ENCODE measurements at places on chromosomes 7 and 10. TPM values are rescaled to one million over a fixed set of nuclear protein-coding genes. Genes with fewer than 3 reads are reported as not detected.
A peak's percentile ranks its signal among the peaks of the same experiment; 100 is the strongest.

DNA sequence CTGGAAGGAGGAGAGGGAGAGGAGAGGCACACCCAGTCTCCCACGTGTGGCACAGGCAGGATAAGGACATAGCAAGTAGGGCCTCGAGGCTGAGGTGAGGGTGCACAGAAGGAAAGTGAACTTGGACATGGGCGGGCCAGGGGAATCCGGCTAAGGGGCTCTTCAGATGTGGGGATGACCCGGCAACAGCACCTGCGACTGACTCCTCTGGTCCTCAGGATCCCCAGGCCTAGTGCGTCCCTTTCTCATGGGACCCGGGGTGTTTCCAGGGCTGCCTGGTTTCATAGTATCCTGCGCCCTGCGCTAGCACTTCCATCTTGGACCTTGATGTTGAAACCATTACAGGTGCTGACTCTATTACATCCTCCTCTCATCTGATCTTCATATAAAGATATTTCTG is 96.1 kb upstream of the LYZL2 start:
- DNase-seq, result no peak

- DNase-seq, result peak; percentile 18
Observed at GRCh38 chr7:140084972-140085371, 22.2 kb upstream of the PARP12 start.

DNA sequence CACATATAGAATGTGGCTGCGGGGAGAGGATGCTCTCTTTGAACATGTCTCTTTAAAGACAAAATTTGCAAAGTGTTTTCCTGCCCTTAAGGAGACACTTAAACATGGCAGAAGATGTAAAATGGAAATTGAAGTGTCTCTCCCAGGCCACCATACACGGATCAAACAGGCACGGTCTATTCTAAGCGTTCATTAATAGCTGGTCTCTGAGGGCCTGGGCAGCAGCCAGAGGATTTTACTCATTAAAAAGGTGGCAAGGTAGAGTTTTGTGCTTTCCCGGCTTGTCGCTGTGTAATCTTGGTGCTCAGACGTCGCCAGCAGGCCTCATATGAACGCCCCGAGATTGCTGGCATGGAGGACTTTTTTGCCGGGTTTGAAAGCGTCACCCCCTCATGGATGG is 205.5 kb downstream of the EMX2 start:
- DNase-seq, result no peak

DNA sequence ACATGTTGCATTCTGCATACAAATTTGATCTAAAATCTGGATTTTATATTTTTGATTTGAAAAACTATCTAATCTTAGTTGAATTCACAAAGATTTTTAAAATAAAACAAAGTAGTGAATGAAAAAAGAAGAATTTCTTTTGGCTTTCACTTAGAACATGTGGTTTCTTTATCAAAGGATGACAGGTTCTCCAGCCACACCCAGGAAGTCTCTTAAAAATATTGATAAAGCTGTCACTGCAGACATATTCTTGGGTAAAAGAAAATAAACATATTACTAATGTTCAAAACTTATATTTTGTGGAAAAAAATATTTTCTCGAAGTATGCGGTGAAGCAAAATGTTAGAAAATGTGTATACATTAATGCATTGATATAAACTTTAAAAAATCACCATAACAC is 44.3 kb downstream of the ARL4A start:
- no peak for DNase-seq

DNA sequence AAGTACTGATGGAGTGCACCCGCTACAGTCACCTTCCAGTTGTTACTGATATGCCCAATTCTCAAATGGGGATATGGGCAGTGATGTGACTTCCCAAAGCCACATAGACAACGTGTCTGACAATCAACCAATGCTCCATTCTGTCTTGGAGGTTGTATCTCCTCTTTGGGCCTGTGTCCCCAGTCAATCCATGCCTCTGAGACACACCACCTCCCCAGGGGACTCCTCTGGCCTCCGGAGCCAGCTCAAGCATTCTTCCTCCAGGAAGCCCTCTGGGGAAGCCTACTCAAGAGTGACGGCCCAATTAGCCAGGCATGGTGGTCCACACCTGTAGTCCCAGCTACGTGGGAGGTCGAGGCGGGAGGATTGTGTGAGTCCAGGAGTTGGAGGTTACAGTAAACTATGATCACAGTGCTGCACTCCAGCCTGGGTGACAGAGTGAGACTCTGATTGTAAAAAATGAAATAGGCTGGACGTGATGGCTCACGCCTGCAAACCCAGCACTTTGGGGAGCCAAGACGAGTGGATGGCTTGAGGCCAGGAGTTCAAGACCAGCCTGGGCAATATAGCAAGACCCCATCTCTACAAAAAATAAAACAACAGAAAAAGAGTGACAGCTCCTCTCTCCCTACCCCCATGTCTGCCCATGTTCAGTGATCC is 99.5 kb upstream of the TNRC18 start:
- no peak for DNase-seq

GRCh38 chr7:132650498-132650897 is 74.2 kb upstream of the PLXNA4 start:
- no peak for DNase-seq

GRCh38 chr10:7513936-7514335 is 103.1 kb upstream of the SFMBT2 start:
- no peak for DNase-seq

DNA sequence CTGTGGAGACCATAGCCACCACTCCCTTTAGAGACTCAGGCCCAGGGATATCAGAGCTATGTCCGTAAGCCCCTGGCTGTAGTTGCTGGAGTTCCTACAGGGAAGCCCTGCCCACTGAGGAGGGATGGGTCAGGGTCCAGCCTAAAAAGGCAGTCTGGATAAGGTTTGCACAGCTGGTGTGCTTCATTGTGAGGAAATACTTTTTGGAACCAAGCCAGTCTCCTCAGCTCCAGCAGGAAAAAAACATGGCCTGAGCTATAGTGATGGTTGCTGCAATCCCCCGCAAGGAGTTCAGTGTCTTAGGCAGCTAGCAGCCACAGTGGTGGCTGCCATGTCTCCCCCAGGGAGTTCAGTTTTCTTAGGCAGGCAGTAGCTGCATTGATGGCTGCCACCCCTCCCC is 52.6 kb upstream of the CYP2C8 start:
- DNase-seq, result no peak

DNA sequence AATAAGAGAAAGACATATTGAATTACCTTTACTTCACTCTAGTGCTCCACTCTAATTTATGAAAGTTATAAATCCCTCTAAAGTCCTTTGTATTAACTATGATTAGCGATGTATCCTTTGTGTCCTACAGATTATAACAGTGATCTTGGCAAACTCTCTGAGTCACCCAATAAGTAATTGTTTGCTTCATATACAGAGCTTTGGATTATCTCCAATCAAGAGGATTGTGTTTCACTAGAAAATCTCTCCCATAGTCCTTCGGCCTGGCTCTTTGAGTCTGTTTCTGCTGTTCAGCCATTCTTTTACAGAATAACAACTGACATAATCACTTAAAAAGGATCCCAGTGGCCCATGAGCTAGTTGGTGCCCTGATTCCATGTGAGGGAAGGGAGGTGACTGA is 9.5 kb downstream of the LMOD2 start:
- no peak for DNase-seq

- DNase-seq, result no peak
Observed at GRCh38 chr7:119132436-119132835, 907.9 kb downstream of the ANKRD7 start.

DNA sequence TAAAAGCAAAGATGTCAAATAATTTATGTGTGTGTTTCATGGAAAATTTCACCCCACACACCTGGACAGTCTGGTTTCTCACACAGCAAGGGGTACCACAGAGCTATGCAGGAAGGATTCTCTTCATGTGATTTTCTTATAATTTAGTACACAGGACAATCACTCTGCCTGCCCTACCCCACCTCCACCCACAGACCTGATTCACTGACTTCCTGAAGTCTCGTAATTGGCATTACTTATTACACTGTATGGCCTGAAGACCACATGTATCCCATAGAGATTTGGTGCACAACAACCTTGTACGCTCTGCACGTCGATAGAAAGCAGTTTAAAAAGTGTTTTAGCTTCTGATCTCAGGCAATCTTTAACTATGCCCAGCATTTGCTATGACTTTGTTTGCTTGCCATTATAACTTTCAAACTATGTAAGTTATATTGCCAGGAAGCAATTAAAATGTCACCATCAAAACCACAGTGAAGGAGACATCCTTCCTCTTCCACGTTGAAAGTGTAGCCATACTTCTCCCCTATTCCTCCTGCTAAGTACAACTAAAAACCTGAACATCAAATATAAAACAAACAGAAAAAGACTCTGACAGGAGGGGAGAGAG is 279.4 kb upstream of the IMMP2L start:
- DNase-seq, result no peak

DNA sequence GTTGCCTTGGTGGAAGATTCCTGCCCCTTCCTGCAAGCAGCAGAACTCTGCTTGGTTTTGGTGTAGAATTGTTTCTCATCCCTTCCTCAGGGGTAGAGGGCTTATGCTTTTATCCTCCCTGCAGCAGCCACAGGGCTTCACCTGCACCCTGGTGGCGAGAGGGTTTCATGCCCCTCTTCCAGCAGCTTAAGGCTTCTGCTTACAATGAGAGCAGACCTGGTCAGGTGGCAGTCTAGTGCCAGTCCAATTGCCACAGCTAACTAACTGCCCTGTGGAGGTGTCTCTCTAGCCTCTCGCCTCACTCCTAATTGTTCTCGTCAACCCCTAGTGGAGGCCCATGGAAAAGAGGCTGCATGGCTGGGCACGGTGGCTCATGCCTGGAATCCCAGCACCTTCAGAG is 19.3 kb downstream of the ACBD7 start:
- DNase-seq, result no peak

DNA sequence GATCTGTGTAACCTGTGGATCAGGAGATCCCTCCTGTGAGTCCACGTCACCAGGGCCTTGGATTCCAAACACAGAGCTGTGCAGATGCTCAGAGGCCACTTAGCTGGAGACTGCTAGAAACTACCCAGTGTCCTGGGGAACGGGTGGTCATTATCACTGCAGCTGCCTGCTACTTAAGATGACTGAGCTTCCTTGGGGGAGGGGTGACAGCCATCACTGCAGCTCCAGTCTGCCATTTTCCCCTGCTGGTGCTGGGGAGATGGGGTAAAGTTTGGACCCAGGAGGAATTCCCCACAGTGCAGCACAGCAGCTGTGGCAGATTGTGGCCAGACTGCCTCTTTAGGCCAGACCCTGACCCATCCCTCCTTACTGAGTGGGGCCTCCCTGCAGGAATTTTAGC is 78.8 kb upstream of the VOPP1 start:
- no peak for DNase-seq

DNA sequence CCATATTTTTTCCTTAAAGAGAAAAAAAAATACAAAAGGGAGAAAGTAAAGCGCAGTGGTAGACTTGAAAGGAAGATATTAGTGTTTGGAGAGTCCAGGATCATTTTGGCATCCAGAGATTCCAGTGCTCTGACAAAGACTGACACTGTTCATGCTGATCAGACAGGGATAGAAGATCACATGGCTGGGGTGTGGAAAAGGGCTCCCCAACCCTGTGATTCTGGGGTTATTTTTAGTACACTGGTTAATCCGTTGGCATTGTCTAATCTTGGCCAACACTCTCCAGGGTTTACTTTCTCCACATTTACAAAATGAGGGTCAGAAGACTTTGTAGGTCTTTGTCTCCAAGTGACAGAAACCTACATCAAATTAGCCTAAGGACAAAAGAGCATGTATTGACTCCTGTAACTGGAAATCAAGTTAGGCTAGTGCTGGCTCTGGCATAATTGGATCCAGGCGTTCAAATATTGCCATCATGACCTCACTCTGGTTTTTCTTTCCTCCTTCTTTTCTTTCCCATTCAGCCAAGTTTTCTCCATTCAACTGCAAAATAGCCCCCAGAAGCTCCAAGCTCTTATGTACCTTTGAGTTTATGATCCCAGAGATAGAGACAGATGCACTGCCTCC is 181.6 kb downstream of the PHTF2 start:
- no peak for DNase-seq

- no peak for DNase-seq
Observed at GRCh38 chr7:97671571-97671970, 60.3 kb upstream of the TAC1 start.

GRCh38 chr7:19437446-19437845 is 271.4 kb downstream of the POLR1F start:
- no peak for DNase-seq

- no peak for DNase-seq
Observed at GRCh38 chr7:80640846-80641245, 2.4 kb downstream of the CD36 start.

GRCh38 chr10:14262836-14263425 is 67.8 kb downstream of the FRMD4A start:
- no peak for DNase-seq

DNA sequence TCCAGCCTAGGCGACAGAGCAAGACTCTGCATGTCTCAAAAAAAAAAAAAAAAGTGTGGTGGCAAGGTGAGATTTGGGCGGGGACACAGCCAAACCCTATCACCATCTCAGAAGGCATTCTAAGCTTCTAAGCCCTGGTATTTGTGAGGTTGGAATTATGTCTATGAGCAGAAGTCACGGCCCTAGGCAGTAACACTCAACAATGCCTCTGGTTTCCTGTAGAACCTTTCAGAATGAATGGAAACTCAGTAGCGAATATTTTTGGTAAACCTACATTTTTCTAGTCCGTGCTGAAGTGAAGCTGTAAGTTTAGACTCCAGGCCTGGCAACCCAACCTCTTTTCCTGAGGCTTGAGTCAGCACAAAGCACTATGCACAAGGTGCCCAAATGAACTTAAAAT is 88.3 kb downstream of the FAM107B start:
- DNase-seq, result no peak

- peak; percentile 67 for DNase-seq
Observed at GRCh38 chr10:122703483-122704448, 4.1 kb upstream of the C10orf120 start.

GRCh38 chr10:102612964-102613275 is 31.4 kb upstream of the TRIM8 start:
- no peak for DNase-seq

DNA sequence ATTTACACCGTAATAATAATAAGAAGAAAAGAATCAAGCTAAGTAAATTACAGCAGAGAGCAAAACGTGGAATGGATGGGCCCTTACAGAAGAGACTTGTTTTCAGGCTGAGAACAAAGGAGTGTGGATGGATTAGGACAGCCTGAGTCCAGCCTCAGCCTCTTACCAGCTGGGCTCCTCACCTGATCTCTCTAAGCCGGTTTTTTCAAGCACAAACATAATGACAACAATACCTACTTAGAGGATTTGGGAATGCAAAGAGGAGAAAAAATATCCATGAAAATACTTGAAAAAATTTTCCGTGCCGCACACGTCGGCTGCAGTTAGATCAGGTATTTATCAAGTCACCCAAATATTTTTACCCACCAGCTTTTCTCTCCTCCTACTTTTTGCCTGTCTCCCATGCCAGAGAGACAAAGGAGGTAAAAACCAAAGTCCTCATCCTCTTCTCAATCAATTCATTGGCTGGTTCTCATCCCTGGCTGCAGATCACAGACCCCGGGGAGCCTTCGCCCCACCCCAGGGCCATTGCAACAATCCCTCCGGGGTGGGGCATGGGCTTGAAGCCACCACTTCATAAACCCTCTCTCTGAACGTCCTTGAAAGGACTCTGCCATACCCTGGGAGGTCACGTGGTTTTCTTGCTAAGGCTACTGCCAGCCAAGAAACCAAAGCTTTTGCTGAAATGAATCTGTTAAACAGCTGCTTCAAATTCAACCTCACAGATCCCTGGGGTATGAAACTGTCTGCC is 29.7 kb upstream of the GTF2I start:
- DNase-seq, result no peak

Gene SPDYE11
- total RNA-seq, result not detected

Gene ANK3
- 179 TPM for total RNA-seq

Gene EGR2
- 0.52 TPM for total RNA-seq

Gene SPAM1
- total RNA-seq, result not detected

Gene PSMC2
- total RNA-seq, result 111 TPM

Gene TMEM176A
- total RNA-seq, result 18.5 TPM

Gene CYP2C8
- total RNA-seq, result not detected

Gene SMO
- total RNA-seq, result 4.6 TPM

Gene FXYD4
- total RNA-seq, result not detected

Gene ARHGAP22
- 3.8 TPM for total RNA-seq

Gene HOXA10
- total RNA-seq, result not detected
